Type B pancreatic cell (in vitro differentiated cells): ENCODE measurements at places on chromosomes 1 and 21. TPM values are rescaled to one million over a fixed set of nuclear protein-coding genes. Genes with fewer than 3 reads are reported as not detected.

DNA sequence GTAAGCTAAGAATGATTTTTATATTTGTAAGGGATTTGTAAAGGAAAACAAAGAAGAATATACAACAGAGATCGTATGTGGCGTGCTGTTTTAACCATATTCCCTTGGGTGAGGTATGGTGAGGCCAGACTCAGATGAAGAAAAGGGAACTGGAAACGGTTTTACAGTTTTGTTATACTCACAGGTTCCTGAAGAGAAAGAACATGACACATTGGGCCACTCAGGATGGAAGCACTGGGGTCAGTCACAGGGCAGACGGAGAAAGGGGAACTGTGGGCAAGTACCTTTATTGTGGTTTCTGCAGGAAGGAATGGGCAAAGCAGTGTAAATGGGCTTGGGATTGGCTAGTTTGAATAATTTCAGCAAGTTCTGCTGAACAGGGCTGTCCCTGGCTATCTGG, 177.4 kb downstream of the LBR start:
- no peak overlapping the region for H3K27ac ChIP-seq
- H3K27me3 ChIP-seq = no peaks in the 10 kb centered on the region
- no peak for DNase-seq
- no peaks in the 10 kb centered on the region for H3K36me3 ChIP-seq

DNA sequence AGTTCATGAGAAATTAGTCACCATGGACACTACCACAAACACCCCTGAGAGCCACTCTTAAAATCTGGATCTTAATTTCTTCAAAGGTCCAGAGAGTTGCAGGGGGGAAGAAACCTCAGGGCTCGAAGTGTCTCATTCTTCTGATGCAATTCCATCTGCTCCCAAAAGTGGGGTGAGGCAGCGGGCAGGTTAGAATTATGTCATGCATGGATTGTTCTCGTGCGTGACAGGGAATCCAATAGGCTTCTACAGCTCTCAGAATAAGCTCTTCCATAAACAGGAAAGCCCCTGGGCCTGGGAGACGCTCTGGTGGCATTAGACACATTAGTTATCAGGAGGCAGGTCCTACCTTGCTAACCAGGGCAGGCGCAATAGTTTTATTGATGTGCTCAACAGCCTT, 8.4 kb downstream of the ENO1 start:
- H3K36me3 ChIP-seq = peaks cover 47% of the 10 kb centered on the region
- H3K4me3 ChIP-seq = no peak overlapping the region
- peak overlapping the region; percentile 70 for H3K27ac ChIP-seq
- no peaks in the 10 kb centered on the region for H3K27me3 ChIP-seq

The IL20 gene
- not detected in 2 replicates for total RNA-seq

The GJA8 gene
- total RNA-seq = not detected in 2 replicates

DNA sequence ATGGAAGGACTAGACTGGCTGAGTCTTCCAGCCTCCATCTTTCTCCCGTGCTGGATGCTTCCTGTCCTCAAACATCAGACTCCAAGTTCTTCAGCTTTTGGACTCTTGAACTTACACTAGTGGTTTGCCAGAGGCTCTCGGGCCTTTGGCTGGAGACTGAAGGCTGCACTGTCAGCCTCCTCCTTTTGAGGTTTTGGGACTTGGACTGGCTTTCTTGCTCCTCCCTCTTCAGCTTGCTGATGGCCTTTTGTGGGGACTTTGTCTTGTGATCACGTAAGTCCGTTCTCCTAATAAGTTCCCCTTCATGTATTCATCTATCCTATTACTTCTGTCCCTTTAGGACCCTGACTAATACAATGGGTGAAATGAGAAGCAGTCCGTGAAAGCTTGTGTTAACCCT, 196.4 kb downstream of the KAZN start:
- no peaks in the 10 kb centered on the region for H3K27me3 ChIP-seq
- H3K4me1 ChIP-seq = peaks cover 22% of the 10 kb centered on the region
- H3K27ac ChIP-seq = no peak overlapping the region
- peaks cover 15% of the 10 kb centered on the region for H3K36me3 ChIP-seq

The ANKRD34A gene
- total RNA-seq = 0.12 and 0.94 TPM in 2 replicates

DNA sequence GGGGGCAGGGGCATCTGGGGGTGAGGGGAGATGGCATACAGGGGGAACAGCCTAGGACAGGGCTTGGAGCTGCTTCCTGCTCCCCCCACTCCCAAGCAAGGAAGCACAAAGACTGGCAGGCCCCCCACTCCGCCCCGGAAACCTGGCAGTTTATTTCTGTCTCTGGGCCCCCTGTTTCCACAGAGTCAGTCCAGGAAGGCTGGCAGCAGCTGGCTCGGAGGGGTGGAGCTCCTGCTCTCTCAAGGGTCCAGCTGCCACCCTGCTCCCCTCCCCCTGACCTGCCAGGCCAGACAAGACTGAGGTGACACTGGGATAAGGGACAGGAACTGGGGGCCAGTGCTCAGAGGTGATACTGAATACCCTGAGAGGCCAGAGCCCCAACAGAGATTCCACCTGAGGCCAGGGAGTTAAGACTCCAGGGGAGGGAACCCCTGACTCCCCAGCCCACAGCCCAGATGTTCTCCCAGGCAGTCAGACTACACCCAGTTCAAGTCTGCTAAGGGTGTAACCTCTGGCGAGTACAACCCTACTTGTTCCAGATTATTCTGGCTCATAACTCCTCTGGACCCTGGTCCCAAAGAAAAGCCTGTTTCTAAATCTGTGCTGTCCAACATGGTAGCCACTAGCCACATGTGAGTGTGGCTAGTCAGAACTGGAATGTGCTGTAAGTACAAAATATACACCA, 26.3 kb downstream of the AHDC1 start:
- no peak overlapping the region for H3K27ac ChIP-seq
- H3K4me1 ChIP-seq = peaks cover 47% of the 10 kb centered on the region
- no peak overlapping the region for H3K4me3 ChIP-seq
- no peak for DNase-seq
- peaks cover 6% of the 10 kb centered on the region for H3K36me3 ChIP-seq
- H3K27me3 ChIP-seq = no peaks in the 10 kb centered on the region
